Activated CD4-positive, alpha-beta memory T cell treated with anti-CD3 and anti-CD28 coated beads, Interleukin-2, amount 10 ng/mL, durations not matched to agents 7 days and 5 days (primary cell): ENCODE measurements at places on chromosomes 4 and X. TPM values are rescaled to one million over a fixed set of nuclear protein-coding genes. Genes with fewer than 3 reads are reported as not detected.
A peak's percentile ranks its signal among the peaks of the same experiment; 100 is the strongest.

The RTL9 gene
- total RNA-seq, result not detected

DNA sequence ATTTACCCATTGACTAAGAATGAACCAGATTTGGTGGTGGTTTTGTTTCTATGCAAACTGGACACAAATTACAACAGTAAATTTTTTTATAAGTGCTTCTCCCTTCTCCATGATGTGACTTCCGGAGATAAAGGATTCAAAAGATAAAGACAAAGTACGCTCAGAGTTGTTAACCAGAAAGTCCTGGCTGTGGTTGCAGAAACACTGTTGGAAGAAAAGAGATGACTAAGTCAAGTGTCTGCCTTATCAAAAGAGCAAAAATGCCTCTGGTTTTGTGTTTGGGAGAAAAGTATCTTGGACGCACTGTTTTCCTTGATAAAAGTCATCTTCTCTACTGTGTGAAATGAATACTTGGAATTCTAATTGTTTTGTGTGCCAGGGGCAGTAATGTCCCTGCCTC lies 213.4 kb downstream of the GC start:
- no peak for DNase-seq
- H3K27me3 ChIP-seq, result no peaks in the 10 kb centered on the region
- no peak overlapping the region for H3K27ac ChIP-seq
- no peaks in the 10 kb centered on the region for H3K4me1 ChIP-seq
- no peak overlapping the region for H3K4me3 ChIP-seq

GRCh38 chr4:80142394-80143306 lies 54.7 kb upstream of the PRDM8 start:
- H3K27ac ChIP-seq, result peak overlapping the region; percentile 40
- peaks cover 56% of the 10 kb centered on the region for H3K4me1 ChIP-seq
- H3K4me3 ChIP-seq, result no peak overlapping the region
- H3K36me3 ChIP-seq, result peaks cover 12% of the 10 kb centered on the region
- no peak for DNase-seq
- no peaks in the 10 kb centered on the region for H3K27me3 ChIP-seq

DNA sequence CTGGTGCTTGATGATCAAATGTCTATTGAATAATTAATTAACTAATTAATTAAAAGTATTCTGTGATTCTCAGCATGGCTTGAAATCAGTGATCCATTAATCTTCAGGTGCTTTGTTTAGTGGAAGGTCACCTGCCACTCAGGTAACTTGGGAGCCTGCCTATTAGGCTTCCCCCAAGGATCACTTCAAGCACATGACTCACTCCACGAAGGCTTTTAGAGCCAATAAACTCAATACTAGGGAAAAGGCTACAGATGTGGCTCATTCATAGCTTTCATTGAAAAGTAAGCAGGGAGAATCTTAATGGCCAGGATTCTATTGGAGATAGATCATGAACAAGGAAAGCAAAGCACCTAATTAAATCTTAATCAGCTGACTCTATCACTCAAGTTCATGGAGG lies 21.3 kb downstream of the AREG start:
- no peak for DNase-seq
- H3K4me1 ChIP-seq, result no peaks in the 10 kb centered on the region
- H3K27ac ChIP-seq, result no peak overlapping the region
- no peaks in the 10 kb centered on the region for H3K36me3 ChIP-seq

DNA sequence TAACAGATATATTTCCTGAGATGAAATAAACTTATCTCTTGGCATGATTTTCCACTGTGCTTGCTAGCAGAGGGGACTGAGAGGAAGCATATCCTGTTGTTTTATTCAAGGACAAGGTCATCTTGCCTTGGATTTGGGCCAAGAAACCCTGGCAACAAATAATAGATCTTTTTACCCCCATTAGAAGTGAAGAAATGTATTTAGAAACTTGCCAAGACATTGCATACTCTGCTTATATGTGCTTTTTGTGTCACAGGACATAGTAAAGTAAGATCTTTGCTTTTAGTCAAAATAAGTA lies 170.2 kb downstream of the RAPGEF2 start:
- no peaks in the 10 kb centered on the region for H3K4me1 ChIP-seq
- H3K27ac ChIP-seq, result no peak overlapping the region
- H3K36me3 ChIP-seq, result peaks cover 3% of the 10 kb centered on the region
- H3K27me3 ChIP-seq, result no peaks in the 10 kb centered on the region
- H3K4me3 ChIP-seq, result no peak overlapping the region
- DNase-seq, result no peak
